ENCODE measurements at places on chromosomes 1 and 21. TPM values are rescaled to one million over a fixed set of nuclear protein-coding genes. Genes with fewer than 3 reads are reported as not detected.
A peak's percentile ranks its signal among the peaks of the same experiment; 100 is the strongest.

DNA sequence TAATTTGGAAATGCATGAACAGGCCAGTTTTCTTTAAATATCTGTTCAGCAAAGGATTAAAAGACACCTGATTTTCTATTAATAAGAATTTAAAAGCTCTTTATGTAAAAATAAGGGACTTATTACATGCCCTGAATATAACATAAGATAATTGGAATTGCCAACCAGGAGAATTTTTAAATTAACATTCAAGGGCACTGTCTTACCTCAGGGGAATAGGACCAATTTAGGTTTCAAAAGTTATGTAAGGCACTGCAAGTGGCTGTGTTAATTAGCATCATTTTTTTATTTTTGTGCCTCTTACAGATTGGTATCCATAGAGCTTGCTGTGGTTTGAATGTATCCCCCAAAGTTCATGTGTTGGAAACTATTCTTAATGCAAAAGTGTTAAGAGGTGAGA, 1.3 kb upstream of the NEK2 start:
- no peak overlapping the region for H3K27ac ChIP-seq
- H3K36me3 ChIP-seq, result no peaks in the 10 kb centered on the region
- no peaks in the 10 kb centered on the region for H3K27me3 ChIP-seq
- no peaks in the 10 kb centered on the region for H3K4me1 ChIP-seq
- H3K4me3 ChIP-seq, result no peak overlapping the region

GRCh38 chr1:62337706-62338631, 18.7 kb upstream of the KANK4 start:
- H3K36me3 ChIP-seq, result no peaks in the 10 kb centered on the region
- H3K4me1 ChIP-seq, result no peaks in the 10 kb centered on the region
- H3K4me3 ChIP-seq, result no peak overlapping the region

- H3K36me3 ChIP-seq, result no peaks in the 10 kb centered on the region
- H3K4me3 ChIP-seq, result no peak overlapping the region
- no peaks in the 10 kb centered on the region for H3K27me3 ChIP-seq
- peaks cover 17% of the 10 kb centered on the region for H3K4me1 ChIP-seq
Measured at GRCh38 chr1:212794561-212795014, 2.9 kb downstream of the TATDN3 start.

GRCh38 chr1:159958719-159959380, 4.8 kb upstream of the SLAMF9 start:
- DNase-seq, result no peak
- peaks cover 32% of the 10 kb centered on the region for H3K4me1 ChIP-seq
- no peak overlapping the region for H3K27ac ChIP-seq

DNA sequence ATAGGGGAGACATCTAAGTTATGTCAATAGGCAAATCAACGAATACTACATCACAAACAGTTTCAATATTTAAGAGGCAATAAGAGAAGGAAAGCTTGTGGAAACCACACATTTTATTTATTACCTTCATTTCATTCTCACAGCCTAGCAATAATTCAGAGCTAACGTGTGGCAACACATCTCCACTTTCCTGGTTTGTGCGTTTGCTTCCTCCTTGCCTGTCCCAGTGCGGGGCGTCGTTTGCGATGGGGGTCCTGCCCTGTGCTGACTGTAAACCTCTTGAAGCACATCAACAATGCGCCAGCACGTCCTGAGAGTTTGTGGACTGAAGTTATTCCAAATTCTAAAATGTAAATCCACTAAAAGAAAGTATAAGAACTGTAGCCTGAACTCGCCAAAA, 14.4 kb upstream of the VPS26C start:
- no peak overlapping the region for H3K4me3 ChIP-seq
- no peak for DNase-seq
- no peaks in the 10 kb centered on the region for H3K36me3 ChIP-seq
- H3K27ac ChIP-seq, result no peak overlapping the region
- no peaks in the 10 kb centered on the region for H3K4me1 ChIP-seq

- no peaks in the 10 kb centered on the region for H3K27me3 ChIP-seq
- peak; percentile 94 for DNase-seq
- H3K4me3 ChIP-seq, result no peak overlapping the region
- no peaks in the 10 kb centered on the region for H3K36me3 ChIP-seq
- H3K27ac ChIP-seq, result peak overlapping the region; percentile 77
- peaks cover 3% of the 10 kb centered on the region for H3K4me1 ChIP-seq
Measured at GRCh38 chr1:208714323-208714722, 470.1 kb upstream of the PLXNA2 start.

DNA sequence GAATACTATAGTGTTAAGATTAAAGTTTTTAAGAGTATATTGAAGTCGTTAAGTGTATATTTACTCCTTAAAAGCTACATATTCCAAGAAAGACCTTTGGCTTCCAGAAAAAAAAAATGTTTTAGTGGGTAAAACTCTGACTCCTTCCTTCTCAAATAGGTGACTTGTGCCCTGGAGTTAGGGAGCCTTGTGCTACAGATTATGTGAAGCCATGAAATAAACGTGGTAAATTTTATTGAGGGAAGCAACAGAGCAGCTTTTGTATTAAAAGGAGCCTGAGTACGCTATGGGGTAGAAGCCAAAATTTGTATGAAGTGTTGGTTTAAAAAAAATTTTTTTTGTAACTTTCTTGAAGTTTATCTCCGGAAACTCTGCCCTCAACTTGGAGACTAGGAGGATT, 994 bp downstream of the RO60 start:
- peak; percentile 29 for DNase-seq
- H3K27me3 ChIP-seq, result no peaks in the 10 kb centered on the region
- H3K27ac ChIP-seq, result peak overlapping the region; percentile 98
- H3K4me3 ChIP-seq, result peak overlapping the region; percentile 91
- peaks cover 2% of the 10 kb centered on the region for H3K36me3 ChIP-seq
- H3K4me1 ChIP-seq, result peaks cover 6% of the 10 kb centered on the region

DNA sequence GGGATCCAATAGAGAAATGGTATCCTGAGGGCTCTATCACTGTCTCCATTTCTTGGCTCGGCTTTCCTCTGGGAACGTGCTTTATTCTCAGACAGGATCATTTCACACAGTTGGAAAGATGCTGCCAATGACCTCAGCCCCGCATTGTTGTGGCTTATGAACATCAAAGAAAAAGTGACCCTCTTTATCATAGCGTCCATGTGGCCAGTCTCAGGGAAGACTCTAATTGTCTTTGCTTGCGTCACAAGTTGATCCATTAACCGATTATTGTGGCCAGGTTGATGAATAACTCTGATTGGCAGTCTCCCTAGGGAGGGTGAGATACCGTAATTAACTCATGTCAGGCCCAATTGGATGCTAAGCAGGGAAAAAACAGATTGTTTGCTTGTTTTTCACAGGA, 10.4 kb upstream of the TMEM9 start:
- peaks cover 4% of the 10 kb centered on the region for H3K4me1 ChIP-seq
- peaks cover 4% of the 10 kb centered on the region for H3K27me3 ChIP-seq
- no peak overlapping the region for H3K27ac ChIP-seq

DNA sequence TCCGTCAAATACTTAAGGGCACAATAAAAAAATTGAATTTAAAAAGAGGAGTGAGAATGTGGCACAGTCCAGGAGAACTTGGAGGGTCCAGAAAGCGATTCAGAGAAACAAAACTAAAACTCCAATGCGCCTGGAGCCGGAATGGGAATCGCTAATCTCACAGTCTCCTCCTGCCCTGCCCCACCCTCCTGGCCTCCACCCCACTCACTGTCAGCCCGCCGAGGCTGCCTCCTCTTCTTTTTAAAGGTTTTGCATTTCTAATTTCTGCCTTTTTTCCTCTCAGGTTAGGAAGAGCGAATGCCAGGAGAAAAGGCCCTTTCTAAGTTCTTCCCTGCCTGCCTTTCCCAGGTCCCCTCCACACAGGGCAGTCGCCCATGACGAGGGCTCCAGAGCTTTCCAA, 135.3 kb downstream of the ZBTB18 start:
- H3K36me3 ChIP-seq, result no peaks in the 10 kb centered on the region

DNA sequence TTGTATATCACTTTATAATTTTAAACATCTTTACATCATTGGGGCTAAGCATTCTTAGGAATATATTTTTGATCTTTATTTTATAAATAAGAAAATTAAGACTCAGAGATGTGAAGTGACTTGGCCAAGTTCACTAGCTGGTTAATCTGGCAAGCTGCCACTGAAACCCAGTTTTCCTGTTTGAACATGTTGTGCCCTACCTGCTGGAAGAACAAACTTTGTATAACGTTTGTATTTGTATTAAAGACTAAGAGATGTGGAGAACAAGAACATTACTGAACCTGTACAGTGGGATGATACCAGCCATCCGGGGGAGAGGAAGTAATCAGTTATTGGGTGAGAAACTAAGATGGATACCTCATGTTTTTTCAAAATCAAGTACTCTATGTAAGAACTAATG, 77.2 kb upstream of the SIPA1L2 start:
- no peaks in the 10 kb centered on the region for H3K36me3 ChIP-seq
- DNase-seq, result no peak
- no peaks in the 10 kb centered on the region for H3K27me3 ChIP-seq
- peaks cover 6% of the 10 kb centered on the region for H3K4me1 ChIP-seq

- peaks cover 35% of the 10 kb centered on the region for H3K4me1 ChIP-seq
- no peak overlapping the region for H3K4me3 ChIP-seq
- H3K36me3 ChIP-seq, result peaks cover 59% of the 10 kb centered on the region
- H3K27ac ChIP-seq, result no peak overlapping the region
- no peak for DNase-seq
Measured at GRCh38 chr1:37482796-37483744, 8.7 kb downstream of the ZC3H12A start.

DNA sequence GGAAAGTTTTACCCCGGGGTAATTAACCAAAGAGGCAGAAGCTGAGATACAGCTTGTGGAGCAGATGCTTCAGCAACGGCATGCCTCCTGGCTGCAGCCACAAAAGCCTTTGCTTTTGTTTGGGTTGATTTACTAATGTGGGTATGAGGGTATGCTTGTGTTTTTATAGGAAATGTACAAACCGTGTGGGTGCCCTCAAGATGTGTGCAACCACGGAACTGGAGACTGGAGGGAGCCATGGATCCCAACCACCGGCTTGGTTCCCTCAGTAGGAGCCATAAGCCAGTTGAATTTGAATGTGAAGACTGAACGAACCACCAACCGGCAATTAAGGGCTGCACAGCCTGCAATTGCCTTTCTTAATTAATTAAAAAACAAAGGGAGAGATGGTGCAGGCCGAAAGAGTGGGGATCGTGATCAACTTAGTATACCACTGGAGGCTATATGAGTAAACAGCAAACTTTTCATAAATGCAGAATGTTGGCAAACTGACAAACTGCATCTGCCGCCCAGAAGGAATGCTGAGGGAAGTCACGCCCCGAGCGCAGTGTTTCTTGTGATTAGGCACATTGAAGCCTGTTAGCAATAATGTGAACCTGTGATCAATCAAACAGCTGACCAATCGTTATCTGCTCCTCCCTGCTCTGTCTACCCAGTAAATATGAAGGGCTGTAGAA, 104.1 kb downstream of the DISP1 start:
- H3K36me3 ChIP-seq, result no peaks in the 10 kb centered on the region
- H3K27ac ChIP-seq, result no peak overlapping the region
- H3K4me1 ChIP-seq, result no peaks in the 10 kb centered on the region
- no peak for DNase-seq
- H3K27me3 ChIP-seq, result no peaks in the 10 kb centered on the region
- no peak overlapping the region for H3K4me3 ChIP-seq

- no peaks in the 10 kb centered on the region for H3K4me1 ChIP-seq
- no peaks in the 10 kb centered on the region for H3K27me3 ChIP-seq
- H3K4me3 ChIP-seq, result no peak overlapping the region
- no peak for DNase-seq
Measured at GRCh38 chr21:28633839-28634555, 358.7 kb downstream of the LTN1 start.

DNA sequence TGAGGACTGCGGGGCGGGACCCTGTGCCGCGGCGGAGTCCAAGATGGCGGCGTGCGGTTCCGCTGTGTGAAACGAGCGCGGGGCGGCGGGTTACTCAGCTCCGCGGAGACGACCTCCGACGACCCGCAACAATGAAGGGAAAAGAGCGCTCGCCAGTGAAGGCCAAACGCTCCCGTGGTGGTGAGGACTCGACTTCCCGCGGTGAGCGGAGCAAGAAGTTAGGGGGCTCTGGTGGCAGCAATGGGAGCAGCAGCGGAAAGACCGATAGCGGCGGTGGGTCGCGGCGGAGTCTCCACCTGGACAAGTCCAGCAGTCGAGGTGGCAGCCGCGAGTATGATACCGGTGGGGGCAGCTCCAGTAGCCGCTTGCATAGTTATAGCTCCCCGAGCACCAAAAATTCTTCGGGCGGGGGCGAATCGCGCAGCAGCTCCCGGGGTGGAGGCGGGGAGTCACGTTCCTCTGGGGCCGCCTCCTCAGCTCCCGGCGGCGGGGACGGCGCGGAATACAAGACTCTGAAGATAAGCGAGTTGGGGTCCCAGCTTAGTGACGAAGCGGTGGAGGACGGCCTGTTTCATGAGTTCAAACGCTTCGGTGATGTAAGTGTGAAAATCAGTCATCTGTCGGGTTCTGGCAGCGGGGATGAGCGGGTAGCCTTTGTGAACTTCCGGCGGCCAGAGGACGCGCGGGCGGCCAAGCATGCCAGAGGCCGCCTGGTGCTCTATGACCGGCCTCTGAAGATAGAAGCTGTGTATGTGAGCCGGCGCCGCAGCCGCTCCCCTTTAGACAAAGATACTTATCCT, 430 bp downstream of the RBM15 start:
- H3K4me1 ChIP-seq, result peaks cover 35% of the 10 kb centered on the region
- no peaks in the 10 kb centered on the region for H3K27me3 ChIP-seq
- peak; percentile 79 for DNase-seq

DNA sequence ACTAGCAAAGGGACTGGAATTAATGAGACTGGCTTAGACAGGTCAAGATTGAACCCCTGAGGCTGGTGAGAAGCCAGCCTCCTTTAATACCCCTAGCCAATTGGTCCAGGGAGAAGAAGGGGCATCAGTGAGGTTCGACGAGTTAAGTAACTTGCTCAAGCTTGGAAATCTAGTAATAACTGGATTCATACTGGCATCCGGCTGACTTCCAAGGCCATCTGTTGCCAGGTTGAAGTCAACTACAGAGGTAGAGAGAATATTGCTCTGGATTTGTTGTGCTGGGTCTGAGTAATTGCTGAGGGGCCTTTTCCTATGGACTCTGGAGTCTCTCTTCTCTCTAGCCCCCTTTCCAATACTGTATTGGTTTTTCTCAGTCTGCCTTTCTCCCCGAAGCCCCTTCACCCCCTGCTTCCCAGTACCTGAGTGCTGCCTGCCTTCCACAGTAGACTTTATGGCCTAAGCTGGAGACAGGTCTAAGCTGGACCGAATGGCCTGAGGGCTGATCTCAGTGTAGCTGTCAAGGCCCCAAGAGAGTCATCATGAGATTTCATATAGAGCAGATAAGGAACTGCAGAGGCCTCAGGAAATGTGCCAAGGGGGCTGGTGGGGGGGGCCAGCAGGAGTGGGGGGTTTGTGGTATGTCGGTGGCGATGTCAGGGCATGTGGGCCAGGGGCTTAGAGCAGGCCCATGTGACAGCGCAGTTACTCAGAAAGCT, 42.4 kb upstream of the IL19 start:
- peaks cover 47% of the 10 kb centered on the region for H3K36me3 ChIP-seq
- DNase-seq, result no peak
- H3K4me1 ChIP-seq, result no peaks in the 10 kb centered on the region
- H3K27ac ChIP-seq, result no peak overlapping the region
- H3K4me3 ChIP-seq, result no peak overlapping the region
- no peaks in the 10 kb centered on the region for H3K27me3 ChIP-seq

- no peak for DNase-seq
- H3K27me3 ChIP-seq, result no peaks in the 10 kb centered on the region
Measured at GRCh38 chr1:10208537-10208936, 1.8 kb upstream of the KIF1B start.

CD1C gene
- polyA plus RNA-seq, result 0.63 TPM

SPATA1 gene
- 4.5 TPM for polyA plus RNA-seq

MSH4 gene
- polyA plus RNA-seq, result 0.24 TPM

SPRR2D gene
- polyA plus RNA-seq, result not detected

TNFRSF1B gene
- polyA plus RNA-seq, result 16.3 TPM

PLA2G2D gene
- polyA plus RNA-seq, result 0.18 TPM

ERICH3 gene
- polyA plus RNA-seq, result 1.1 TPM

Data from large intestine (tissue), 12 donors.